Keratinocyte (primary cell): ENCODE measurements at places on chromosomes 4 and X.
A peak's percentile ranks its signal among the peaks of the same experiment; 100 is the strongest.

- H3K4me1 ChIP-seq, result peaks cover 9% of the 10 kb centered on the region
- no peak overlapping the region for H3K4me3 ChIP-seq
- H3K27ac ChIP-seq, result no peak overlapping the region
- DNase-seq, result no peak
- H3K36me3 ChIP-seq, result no peaks in the 10 kb centered on the region
- H3K27me3 ChIP-seq, result no peaks in the 10 kb centered on the region
Observed at GRCh38 chr4:124055896-124056295, 656.6 kb downstream of the ANKRD50 start.

- H3K36me3 ChIP-seq, result no peaks in the 10 kb centered on the region
- H3K27me3 ChIP-seq, result peaks cover 16% of the 10 kb centered on the region
- DNase-seq, result no peak
- no peak overlapping the region for H3K27ac ChIP-seq
- peaks cover 3% of the 10 kb centered on the region for H3K4me1 ChIP-seq
Observed at GRCh38 chrX:153634832-153635231, 12.2 kb upstream of the DUSP9 start.

GRCh38 chr4:111930659-111931058 is 214.6 kb upstream of the FAM241A start:
- H3K27me3 ChIP-seq, result no peaks in the 10 kb centered on the region
- no peak for DNase-seq
- H3K4me3 ChIP-seq, result no peak overlapping the region
- no peaks in the 10 kb centered on the region for H3K4me1 ChIP-seq

DNA sequence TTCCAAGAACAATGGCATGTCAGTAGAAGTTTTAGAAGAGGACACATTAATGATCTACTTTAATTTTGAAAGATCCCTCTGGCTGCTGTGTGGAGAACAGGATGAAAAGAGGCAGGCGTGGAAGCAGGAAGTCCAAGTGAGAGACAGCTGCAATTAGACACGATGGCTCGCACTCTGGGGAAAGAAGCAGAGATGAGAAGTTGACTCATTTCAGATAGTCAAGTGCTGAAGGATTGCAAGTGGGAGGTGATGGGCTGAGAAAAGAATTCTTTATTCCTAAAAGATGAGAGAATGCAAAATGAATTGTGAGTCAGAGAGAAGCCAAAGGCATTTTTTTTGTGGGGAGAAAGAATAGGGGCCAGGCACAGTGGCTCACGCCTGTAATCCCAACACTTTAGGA is 16.5 kb downstream of the RXFP1 start:
- H3K36me3 ChIP-seq, result no peaks in the 10 kb centered on the region
- no peak for DNase-seq
- H3K4me3 ChIP-seq, result no peak overlapping the region
- H3K4me1 ChIP-seq, result peaks cover 61% of the 10 kb centered on the region

DNA sequence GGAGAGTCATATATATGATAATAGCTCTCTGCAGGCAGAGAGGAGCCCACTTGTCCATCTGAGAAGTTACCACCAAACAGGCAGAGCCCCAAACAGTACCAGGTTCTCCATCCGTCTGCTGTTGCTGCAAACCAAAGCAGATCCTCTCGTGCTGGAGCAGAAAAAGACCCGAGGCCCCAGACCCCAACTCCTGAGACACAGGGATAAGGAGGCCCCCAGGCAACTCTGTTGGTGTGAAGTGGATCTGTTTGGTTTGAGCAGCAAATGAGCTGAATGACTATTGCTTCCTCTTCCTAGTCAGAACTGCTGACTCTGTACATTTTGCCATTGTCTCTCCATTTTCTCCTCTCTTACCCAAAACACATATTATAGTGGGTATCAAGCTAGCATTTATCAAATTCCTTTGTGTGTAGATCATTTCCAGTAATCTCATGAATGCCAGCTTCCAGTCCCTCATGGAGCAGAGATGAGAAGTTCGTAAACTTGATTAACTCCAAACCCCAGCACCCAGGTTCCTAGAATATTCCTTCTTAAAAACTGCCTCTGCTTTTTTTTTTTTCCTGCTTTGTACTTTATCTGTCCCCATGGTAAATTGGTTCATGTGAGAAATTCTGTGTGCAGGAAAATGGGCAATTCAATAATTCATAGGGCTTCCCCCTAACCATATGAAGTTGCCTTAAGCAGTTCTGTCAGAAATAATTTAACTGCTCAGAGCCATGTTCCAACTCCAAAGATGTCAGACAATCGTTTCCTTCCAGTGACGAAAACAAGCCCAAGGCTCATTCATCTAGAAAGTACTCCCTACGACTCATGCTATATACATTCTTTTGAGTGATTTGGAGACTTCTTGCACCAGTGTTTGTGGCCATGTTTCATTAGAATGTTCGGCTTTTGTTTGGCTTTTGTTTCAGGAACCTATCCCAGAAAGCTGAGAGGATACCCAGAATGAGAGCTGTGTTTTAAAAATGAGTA is 98.6 kb upstream of the ATXN3L start:
- no peak overlapping the region for H3K4me3 ChIP-seq
- H3K4me1 ChIP-seq, result peaks cover 26% of the 10 kb centered on the region
- peak overlapping the region; percentile 15 for H3K27ac ChIP-seq

- H3K4me1 ChIP-seq, result no peaks in the 10 kb centered on the region
- DNase-seq, result no peak
- no peaks in the 10 kb centered on the region for H3K36me3 ChIP-seq
- no peak overlapping the region for H3K4me3 ChIP-seq
- no peak overlapping the region for H3K27ac ChIP-seq
Observed at GRCh38 chr4:104795264-104795939, 300.7 kb upstream of the CXXC4 start.

- H3K4me3 ChIP-seq, result no peak overlapping the region
- DNase-seq, result no peak
- no peaks in the 10 kb centered on the region for H3K27me3 ChIP-seq
Observed at GRCh38 chr4:57127361-57127760, 17.2 kb upstream of the IGFBP7 start.

DNA sequence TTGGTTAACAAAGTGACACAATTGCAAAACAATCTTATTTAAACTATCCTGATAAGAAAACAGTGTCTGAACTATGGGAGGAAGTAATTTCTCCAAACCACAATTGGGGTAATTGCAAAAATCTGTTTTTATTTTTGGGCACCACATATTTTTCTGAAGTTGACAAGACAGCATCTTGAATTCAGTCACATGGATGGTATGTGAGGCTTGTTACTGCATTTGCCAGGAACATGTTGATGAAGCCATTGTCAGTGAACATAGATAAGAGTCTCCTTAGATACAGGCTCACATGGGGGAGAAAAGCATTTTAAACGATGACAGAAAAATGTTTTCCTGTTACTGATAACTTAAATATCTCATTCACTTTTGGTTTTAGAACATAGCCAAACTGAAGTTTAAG is 5.5 kb upstream of the USP53 start:
- no peaks in the 10 kb centered on the region for H3K36me3 ChIP-seq
- no peak overlapping the region for H3K4me3 ChIP-seq
- peaks cover 36% of the 10 kb centered on the region for H3K4me1 ChIP-seq
- H3K27me3 ChIP-seq, result no peaks in the 10 kb centered on the region

DNA sequence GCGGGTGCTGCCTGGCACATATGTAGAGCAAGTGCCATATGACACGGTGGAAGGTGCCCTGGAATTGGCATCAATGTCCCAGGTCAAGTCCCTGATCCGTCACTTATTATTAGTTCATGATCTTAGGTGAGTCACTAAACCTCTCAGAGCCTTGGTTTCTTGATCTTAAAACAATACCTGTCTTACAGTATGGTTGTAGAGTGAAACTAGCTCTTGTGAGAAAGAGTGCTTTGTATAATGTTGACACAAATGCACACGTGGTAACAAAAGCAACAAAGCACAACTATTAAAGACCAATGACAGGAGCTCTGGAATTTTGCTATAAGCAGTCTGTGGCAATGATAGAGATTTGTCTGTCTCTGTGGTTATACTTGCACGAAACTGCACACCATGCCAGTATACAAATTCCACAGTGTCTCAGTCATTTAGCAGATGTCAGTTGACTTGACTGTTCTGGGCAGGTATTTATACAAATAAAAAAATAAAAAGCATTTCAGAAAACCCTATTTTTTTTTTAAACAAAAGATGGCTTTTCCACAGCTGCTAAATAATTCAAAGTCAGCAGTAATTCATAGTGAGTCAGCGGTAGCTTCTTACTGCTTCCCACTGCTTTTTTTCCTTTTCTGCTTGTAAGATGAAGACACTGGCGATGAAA is 19.7 kb upstream of the ACSL1 start:
- peak; percentile 69 for DNase-seq
- no peak overlapping the region for H3K4me3 ChIP-seq
- H3K27me3 ChIP-seq, result no peaks in the 10 kb centered on the region
- H3K4me1 ChIP-seq, result no peaks in the 10 kb centered on the region
- no peaks in the 10 kb centered on the region for H3K36me3 ChIP-seq
- H3K27ac ChIP-seq, result peak overlapping the region; percentile 41

- no peak overlapping the region for H3K27ac ChIP-seq
- H3K4me3 ChIP-seq, result no peak overlapping the region
- no peak for DNase-seq
- H3K36me3 ChIP-seq, result no peaks in the 10 kb centered on the region
- H3K27me3 ChIP-seq, result no peaks in the 10 kb centered on the region
- H3K4me1 ChIP-seq, result no peaks in the 10 kb centered on the region
Observed at GRCh38 chr4:138522366-138522765, 280.2 kb upstream of the SLC7A11 start.

DNA sequence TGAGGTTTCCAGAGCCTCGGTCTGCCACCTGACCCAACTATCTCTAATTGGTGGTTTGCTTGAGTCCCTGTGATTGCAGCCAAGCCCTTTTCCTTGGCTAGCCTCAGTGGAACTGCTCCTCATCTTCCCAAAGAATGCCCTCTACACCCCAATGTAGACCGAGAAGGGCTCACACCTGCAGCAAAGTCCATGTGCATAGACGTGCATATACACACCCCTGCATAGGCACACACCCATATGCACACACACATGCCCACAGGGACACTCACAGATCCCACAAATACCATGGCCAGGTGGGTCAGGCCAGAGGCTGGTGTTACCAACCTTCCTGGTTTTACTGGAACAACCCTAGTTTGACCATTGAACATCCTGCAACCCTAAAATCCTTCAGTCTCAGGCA is 332 bp downstream of the AWAT2 start:
- H3K4me1 ChIP-seq, result peaks cover 13% of the 10 kb centered on the region
- peaks cover 5% of the 10 kb centered on the region for H3K27me3 ChIP-seq
- no peak overlapping the region for H3K4me3 ChIP-seq
- no peak for DNase-seq
- H3K27ac ChIP-seq, result no peak overlapping the region

DNA sequence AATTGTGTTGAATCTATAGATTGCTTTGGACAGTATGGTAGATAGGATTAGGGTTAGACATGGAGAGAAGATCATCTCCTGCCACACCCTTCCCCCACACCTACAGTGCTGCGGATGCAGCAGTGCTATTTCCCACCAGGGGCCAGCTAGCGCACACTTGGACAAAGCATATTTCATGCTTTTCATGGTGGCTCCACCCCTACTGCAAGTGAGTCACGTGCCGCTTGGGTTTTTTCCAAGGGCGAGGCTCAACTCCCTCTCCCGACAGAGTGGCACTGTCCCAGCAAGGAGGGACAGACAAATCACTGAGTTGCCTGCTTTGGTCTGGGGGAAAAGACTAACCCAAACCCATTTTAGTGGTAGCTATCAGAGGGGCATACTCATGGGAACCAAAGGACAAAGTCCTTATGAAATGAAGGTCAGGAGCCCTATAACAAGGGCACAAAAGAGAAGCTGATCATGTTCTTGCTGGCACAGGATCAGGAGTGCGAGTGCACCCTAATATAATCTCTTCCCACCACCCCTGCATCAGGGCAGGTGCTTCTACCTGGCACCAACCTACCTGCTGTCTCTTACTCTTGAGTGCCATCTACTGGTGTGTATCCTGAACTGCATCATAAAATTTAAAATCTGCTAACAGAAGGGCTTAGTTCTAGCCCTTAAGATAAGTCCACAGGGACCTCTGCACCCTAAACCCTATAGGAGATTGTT is 55.1 kb upstream of the PGAM4 start:
- peak; percentile 9 for DNase-seq
- no peak overlapping the region for H3K27ac ChIP-seq
- peaks cover 4% of the 10 kb centered on the region for H3K4me1 ChIP-seq

DNA sequence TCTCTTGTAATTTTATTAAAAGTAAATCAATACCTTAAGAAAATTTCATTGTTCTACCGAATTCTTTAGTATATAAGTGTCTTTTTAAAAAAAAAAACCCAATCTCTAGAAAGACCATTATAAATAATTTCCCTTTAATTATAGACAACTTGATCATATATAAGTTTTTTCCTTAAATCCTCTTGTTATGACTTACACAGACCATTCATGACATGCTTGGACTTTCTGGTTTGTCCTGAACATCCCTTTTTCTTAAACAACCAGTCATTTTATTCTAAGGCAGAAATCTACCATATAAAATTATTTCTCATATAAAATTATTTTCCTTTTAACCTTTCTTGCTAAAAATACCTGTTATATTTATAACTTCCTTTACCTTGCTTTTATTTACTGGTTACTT is 15.4 kb upstream of the FHDC1 start:
- peak; percentile 9 for DNase-seq
- H3K27me3 ChIP-seq, result no peaks in the 10 kb centered on the region
- H3K4me3 ChIP-seq, result no peak overlapping the region
- no peaks in the 10 kb centered on the region for H3K4me1 ChIP-seq
- H3K36me3 ChIP-seq, result no peaks in the 10 kb centered on the region

DNA sequence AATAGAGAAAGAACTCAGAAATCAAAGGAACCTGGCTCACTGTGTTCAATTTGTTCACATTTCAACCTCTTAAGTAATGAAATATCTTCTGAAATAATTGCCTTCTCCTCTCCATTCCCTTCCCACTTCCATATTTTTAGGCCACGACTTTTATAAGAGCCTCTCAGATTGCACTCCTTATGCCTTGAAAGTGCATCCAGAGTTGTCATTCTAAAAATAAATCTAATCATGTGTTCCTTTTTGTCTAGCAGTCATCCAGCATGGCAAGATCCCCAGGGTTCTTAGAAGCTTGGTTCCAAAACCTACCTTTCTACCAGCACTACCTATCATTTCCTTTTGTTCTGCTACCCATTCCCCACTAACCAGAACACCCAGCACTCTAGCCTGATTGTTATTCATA is 42.4 kb upstream of the RPA4 start:
- H3K27ac ChIP-seq, result no peak overlapping the region
- no peaks in the 10 kb centered on the region for H3K27me3 ChIP-seq
- no peak for DNase-seq
- H3K4me1 ChIP-seq, result peaks cover 5% of the 10 kb centered on the region

GRCh38 chrX:39905946-39906345 is 191.8 kb downstream of the BCOR start:
- H3K27ac ChIP-seq, result no peak overlapping the region
- DNase-seq, result no peak
- H3K4me1 ChIP-seq, result peaks cover 28% of the 10 kb centered on the region
